Ovary (tissue), 10 donors: ENCODE measurements at places on chromosomes 12 and 14. TPM values are rescaled to one million over a fixed set of nuclear protein-coding genes. Genes with fewer than 3 reads are reported as not detected.

DNA sequence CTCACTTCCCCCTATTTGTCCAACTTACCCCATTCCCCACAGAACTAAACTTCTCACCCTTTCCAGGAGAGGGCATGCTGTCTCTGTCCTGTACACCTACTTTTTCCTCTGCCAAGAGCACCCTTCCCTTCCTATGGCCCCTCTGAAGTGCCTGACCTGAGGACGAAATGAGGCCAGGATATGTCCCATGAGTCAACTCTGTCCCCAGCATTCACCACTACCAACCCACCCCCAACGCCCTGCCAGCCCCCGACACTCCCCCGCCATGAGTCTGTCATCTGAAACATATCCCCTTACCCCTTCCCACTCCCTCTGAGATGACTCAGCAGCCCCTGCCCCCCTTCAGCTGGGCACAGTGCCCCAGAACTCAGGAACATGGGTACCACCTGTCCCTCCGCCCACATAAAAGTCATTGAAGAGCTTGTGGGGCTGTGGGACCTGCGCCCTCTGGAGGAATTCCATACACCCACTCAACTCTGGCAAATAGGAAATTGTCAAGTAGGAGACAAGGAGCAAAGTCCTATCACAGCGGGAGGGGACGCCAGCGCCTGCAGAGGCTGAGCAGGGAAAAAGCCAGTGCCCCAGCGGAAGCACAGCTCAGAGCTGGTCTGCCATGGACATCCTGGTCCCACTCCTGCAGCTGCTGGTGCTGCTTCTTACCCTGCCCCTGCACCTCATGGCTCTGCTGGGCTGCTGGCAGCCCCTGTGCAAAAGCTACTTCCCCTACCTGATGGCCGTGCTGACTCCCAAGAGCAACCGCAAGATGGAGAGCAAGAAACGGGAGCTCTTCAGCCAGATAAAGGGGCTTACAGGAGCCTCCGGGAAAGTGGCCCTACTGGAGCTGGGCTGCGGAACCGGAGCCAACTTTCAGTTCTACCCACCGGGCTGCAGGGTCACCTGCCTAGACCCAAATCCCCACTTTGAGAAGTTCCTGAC, 26.3 kb downstream of the ITGA7 start:
- no peak for DNase-seq

DNA sequence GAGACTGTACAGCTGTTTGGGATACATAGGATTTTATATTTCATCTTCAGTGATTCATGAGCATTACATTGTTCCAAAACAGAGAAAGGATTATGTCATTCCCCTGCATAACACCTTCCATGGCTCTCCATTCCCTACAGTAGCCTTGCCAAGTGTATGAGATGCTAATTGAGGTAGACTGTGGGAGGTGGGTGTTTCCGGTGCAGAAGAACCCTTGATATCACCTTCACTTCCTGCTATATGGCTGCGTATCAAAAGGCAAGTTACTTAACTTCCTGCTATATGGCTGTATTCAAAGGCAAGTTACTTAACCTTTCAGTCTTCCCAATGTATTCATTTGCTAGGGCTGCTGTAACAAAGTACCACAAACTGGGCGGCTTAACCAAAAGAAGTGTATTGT, 11.2 kb downstream of the FAR2 start:
- no peak for DNase-seq

GRCh38 chr12:122523846-122524718, 2.7 kb downstream of the RSRC2 start:
- DNase-seq, result no peak

DNA sequence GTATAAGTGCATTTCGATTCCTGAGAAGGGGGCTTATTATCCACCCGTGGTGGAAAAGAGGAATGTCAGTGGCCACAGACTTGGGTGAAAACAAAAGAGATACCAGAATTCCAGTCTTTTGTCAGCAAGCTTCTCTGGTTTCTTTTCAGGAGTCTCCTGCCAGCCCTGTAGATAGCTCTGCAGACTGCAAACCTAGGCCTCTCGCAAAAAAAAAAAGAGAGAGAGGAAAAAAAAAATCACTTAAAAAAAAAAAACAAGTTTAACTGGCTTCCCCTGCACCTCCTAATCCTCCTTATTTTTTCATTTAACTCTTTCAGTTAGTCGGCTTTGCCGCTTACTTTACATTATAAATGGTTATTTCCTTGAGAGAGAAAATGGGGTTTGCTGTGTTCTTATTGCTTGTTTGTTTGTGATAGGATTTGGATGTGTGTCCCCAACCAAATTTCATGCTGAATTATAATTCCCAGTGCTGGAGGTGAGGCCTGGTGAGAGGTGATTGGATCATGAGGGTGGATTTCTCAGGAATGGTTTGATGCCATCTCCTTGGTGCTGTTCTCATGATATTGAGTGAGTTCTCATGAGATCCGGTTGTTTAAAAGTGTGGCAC, 170.0 kb downstream of the BCL11B start:
- DNase-seq, result no peak

DNA sequence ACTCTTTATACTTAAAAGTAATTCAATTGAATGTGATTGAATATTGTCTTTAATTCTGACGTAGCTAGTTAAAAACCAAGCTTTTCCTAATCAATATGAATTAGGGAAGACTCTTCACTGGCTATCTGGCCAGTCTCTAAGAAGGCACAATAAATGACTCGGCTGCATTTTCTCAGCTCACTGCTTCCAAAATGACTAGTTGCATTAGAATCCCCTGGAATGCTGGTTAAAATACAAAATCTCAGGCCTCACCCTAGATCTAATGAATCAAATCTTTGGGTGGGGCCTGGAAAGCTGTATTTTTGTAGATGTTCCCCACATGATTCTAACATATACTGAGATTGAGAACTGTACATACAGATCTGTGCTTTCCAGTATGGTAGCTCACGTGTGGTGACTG, 242.1 kb downstream of the CHST11 start:
- DNase-seq, result no peak

DNA sequence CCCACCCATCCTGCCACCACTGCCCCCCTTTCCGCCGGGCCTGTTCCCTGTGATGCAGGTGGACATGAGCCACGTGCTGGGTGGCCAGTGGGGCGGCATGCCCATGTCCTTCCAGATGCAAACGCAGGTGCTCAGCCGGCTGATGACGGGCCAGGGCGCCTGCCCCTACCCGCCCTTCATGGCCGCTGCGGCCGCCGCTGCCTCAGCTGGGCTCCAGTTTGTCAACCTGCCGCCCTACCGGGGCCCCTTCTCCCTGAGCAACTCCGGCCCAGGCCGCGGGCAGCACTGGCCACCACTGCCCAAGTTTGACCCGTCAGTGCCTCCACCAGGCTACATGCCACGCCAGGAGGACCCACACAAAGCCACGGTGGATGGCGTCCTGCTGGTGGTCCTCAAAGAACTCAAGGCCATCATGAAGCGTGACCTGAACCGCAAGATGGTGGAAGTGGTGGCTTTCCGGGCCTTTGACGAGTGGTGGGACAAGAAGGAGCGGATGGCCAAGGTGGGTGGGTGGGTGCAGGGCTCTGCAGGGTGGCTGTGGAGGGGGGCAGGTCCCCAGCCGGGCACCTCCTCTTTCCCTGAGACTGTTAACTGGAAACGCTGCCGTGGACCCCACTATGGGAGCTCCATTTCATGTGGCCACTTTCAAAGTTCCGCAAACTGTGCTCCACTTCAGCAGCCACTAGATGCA, 10.8 kb downstream of the SETD1B start:
- DNase-seq, result peak; percentile 20

- no peak for DNase-seq
Measured at GRCh38 chr12:108090932-108091678, 38.0 kb upstream of the WSCD2 start.

DNA sequence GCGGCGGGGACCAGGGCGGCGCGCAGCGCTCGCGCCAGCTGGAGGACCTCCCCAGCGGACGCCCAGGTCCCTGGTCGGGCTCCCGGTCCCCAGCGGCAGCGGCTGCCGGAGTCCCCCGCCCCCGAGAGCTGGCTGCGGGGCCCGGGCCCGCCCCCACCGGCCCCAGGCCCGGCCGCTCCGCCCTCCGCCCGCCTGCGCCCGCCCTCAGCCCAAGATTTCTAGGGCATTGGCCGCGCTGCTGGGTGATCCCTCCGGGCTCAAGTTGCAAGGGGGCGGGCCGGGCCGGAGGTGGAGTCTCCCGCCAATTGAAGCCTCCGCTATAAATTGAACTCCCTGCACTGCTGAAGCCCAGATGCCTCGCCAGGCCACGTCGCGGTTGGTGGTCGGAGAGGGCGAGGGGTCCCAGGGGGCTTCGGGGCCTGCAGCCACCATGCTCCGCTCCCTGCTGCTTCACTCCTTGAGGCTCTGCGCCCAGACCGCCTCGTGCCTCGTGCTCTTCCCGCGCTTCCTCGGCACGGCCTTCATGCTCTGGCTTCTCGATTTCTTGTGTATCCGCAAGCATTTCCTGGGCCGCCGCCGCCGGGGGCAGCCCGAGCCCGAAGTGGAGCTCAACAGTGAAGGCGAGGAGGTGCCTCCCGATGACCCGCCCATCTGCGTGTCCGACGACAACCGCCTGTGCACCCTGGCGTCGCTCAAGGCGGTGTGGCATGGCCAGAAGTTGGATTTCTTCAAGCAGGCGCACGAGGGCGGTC, at the start of gene DIO3:
Gene DIO3, plus strand, starts transcription at position 351 of the 752 bp plus-strand sequence.
- no peak for DNase-seq

GRCh38 chr14:30238936-30239335, 311.3 kb upstream of the PRKD1 start:
- DNase-seq, result no peak

GRCh38 chr12:57452937-57453509, 2.1 kb upstream of the INHBE start:
- peak; percentile 83 for DNase-seq

- no peak for DNase-seq
Measured at GRCh38 chr12:38884666-38885065, 20.7 kb downstream of the CPNE8 start.

DNA sequence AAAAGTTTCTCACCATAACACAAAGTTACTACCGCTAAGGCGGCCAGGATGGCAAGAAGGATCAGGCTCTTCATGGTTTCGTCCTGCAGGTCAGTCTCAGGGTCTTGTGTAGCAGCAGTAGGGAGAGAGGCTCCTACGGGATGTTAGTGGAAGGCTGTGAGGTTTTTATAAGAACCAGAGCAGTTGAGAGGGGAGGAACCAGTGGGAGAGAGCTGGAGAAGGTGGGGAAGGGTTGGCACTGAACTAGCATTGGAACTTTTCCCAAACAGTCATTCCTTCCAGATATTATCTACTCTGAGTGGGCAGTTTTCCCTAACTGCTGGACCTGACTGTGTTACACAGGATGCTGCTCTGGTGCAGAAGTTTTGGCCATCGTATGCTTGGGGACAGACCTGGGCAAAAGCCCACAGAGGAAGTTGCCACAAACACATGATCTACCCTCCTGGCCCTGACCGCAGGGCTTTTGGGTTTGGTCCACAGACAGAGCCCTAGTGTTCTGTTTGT, at the start of gene MGP:
Gene MGP, minus strand, starts transcription at position 137 of the 504 bp plus-strand sequence. Its CDS starts 63 bp downstream, at position 74.
- DNase-seq, result no peak

- DNase-seq, result no peak
Measured at GRCh38 chr12:115337693-115338543, 653.9 kb upstream of the TBX3 start.

- no peak for DNase-seq
Measured at GRCh38 chr12:114790276-114790675, 106.3 kb upstream of the TBX3 start.

GRCh38 chr14:102492531-102492910, 17.1 kb downstream of the ANKRD9 start:
- DNase-seq, result no peak

DNA sequence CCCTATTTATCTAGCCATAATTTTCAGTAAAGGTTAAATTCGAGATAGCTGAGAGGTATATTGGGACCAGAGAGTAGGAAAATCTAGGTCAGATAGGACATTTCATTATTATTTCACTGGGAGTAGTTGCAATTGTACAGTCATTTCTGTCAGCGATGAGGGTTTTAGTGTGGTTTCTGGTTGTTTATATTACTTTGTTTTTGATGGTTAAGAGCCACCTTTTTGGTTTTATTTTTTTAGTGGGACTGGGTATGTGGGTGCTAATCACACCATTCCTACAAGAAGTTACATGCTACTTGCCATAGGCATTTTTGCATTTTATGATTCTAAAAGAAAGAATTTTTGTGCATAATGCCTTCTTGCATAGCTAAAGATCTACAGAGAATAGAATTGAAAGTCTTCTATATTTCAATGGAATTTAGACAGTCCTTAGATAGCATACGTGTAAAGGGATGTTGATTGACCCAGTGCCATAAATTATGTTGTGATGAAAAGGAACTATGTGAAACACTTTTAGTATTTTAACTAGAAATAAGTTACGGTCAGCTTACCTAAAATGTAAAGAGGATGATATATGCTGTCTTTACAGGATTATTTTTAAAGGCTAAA, 85.2 kb downstream of the KTN1 start:
- no peak for DNase-seq

DNA sequence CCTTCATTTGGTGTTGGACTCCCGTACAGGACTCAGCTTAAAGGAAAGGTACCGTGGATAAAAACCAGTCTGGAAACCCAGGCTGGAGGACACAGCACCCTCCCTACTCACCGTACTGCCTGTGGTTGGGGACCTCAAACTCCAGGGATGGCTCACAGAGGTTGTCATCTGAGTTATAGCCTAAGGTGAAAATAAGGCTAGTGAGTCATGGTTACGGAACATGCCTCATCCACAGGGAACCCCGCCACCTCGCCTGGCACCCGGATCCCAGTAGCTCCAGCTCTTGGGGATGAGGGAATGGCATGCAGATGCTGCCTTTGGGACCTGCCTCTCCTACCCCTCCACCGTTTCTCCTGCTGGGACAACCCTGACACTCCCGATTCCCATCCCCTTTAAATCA, 36.8 kb upstream of the GPR68 start:
- no peak for DNase-seq

DNA sequence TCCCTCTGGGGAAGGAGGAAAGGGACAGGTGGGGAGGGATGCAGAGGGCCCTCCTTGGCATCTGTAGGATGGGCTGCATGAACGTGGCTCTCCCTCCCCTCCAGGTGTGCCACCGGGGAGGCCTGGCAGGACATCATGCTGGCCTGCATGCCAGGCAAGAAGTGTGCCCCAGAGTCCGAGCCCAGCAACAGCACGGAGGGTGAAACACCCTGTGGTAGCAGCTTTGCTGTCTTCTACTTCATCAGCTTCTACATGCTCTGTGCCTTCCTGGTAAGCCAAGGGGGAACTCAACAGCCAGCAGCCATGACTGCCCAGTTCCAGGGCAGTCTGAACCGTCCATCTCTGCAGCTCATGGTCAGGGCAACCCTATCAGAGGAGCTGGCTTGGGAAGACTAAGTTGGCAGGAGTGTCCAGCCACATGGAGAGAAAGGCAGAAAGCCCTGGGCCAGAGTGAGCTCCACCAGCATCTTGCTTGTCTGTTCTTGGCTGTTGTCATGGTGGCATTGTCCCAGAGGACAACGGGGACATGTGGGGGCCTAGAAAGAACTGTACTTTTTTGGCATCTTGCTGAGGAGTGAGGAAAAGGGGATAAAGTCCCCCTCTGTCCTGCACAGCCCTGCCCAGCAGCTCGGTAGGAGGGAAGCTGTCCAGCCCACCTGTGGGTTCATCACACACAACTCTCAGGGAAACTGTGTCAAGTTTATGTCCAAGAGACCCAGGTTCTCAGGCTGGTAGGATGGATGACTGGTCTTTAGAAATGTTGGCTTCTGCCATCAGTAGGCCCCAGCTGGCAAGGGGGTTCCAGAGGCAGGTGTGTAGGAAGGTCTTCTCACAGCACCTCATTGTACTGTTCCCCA, 129.8 kb upstream of the FKBP4 start:
- DNase-seq, result peak; percentile 4

GRCh38 chr12:10673659-10674384, at the start of gene STYK1:
Gene STYK1, minus strand, starts transcription at chr12:10674052. Its CDS starts 39,434 bp downstream, at chr12:10634618.
- DNase-seq, result peak; percentile 29

IFNG-AS1 gene
- not detected for total RNA-seq

ANKRD52 gene
- total RNA-seq, result 26.1 TPM

RD3L gene
- total RNA-seq, result not detected

SIX6 gene
- total RNA-seq, result not detected

FGF6 gene
- not detected for total RNA-seq

CLEC1B gene
- total RNA-seq, result not detected

PNN gene
- total RNA-seq, result 58.6 TPM

SLC25A47 gene
- total RNA-seq, result not detected

IRAK3 gene
- 7.9 TPM for total RNA-seq
